ENCODE measurements at places on chromosomes 3 and 15.

DNA sequence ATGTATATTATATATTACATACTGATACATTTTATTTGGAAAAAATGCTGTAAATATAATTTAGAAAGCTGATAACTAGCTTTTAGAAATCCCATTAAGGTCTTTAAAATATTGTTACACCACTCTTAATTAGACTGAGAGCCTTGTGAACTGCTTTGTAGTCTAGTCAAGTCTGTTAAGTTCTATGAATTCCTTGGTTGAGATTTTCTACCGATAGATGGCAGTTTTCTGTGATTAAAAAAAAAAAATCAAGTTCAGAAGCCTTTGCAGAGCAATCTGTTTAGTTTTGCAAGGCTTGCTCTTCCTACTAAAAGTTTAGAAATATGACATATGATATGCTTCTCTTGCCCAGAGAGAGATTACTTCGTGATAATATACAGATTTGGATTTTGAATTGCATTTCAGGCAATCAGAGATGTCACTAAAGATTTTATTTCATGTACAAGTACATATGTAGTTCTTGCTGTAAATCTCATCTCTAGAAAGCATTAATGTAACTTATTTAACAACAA lies 60.4 kb upstream of the SLITRK3 start:
- no peak for DNase-seq

DNA sequence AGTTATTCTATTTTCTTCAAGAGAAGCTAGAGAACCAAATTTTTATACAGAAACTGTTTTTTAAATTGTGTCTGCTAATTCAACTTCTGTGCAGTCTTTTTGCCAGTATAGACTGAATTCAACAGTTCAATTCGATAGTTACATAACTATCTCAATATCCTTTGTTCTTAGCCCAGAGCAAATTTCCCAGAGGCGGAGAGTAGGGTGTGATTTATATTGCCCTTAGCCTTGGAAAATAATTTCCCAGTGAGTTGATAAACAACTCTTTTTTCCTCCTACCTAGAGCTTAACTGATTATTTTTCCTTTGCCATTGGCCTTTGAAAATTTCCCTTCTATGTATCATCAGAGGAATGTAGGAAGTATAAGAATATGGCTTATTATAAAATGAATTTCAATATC lies 420.5 kb downstream of the NSUN3 start:
- DNase-seq: no peak

DNA sequence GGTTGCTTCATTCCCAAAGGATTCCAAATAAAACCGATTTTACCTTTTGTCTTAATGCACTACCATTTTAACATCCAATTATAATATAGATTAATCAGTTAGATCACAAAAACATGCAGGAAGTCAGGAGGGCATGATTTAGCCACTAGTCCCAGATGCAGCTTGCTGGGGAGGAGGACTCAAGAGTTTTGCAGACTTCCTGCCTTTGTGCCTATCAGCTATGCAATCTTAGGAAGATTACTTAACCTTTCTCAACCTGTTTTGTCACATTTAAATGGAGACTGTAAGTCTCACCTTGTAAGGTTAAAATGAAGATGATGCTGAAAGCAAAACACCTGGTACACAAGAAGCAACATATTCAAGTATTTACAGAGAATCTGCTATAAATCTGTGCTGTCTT lies 242.4 kb upstream of the GOLIM4 start:
- DNase-seq: no peak

DNA sequence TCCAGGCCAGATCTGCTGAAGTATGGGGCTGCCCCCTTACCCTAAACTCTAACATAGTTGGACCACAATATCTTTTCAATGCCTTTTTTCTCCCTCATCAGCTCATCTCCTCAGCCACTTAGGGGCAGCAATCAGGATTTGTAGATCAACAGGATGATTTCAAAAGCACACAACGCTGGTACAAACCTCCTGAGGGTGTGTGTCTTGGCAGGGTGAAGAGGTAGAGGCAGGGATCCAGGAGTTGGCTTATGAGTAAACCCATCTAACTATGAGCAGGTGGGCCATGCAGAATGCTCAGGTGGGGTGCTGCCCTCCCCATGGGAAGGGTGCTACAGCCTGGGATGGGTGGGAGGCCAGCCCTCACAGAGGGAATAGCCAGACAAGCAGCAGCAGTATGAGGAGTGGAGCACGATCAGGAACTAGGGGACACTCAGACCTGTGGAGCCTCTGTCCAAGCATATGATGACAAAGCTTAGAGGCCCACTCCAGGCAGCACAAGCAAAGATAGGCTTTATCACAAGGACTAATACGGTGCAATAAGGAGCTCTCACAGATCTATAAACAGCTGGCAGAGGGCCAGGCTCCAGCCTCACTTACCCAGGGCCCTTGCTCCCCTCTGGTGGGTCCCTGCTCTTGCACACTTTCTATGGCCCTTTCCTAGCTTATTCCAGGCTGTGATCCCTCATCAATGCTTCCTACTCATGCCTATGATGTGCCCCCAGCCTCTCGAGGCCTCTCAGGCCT lies 32.2 kb downstream of the IL20RB start:
- no peak for DNase-seq

GRCh38 chr15:39787479-39787878 lies 4.8 kb upstream of the FSIP1 start:
- no peak for DNase-seq
